Right cardiac atrium (tissue), 5 donors: ENCODE measurements at places on chromosomes 1 and 21. TPM values are rescaled to one million over a fixed set of nuclear protein-coding genes. Genes with fewer than 3 reads are reported as not detected.

GRCh38 chr1:211713231-211713630 is 37.8 kb upstream of the NEK2 start:
- no peak for DNase-seq

DNA sequence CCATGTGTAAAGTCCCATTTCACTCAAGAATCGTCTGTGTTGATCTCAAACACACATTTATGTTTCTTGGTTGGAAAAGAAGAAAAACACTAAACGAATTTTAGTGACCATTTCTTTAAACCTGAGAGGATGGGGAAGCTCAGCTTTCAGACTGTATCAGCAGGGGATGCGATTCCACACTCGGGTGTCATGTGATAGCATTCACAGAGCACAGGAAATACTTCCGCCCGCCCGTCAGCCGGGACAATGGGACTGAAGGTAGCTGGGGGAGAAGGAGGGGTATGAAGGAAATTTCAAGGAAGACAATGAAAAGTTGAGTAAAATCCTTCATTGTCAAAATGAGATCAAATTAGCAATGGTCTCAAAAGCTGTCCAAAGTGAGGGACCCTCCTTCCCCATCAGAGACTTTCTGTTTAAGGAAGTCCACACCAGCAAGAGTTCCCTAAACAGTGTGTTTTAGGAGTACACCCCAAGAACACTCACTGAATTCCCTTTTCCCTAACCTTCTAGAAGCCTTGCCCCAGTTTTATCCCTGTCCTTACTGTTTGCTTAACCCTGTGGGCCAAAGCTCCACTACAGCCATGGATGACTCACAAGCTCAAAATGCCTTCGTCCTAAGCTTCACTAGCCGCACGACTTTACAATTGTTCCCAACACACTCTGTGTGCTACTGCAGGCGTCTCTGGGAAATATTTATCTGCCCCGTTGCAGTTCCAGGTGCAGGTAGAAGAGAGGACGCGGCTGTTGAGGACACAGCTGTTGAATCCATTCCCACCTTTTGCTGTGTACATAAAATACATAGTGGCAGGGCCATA is 51.4 kb upstream of the SIM2 start:
- no peak for DNase-seq

DNA sequence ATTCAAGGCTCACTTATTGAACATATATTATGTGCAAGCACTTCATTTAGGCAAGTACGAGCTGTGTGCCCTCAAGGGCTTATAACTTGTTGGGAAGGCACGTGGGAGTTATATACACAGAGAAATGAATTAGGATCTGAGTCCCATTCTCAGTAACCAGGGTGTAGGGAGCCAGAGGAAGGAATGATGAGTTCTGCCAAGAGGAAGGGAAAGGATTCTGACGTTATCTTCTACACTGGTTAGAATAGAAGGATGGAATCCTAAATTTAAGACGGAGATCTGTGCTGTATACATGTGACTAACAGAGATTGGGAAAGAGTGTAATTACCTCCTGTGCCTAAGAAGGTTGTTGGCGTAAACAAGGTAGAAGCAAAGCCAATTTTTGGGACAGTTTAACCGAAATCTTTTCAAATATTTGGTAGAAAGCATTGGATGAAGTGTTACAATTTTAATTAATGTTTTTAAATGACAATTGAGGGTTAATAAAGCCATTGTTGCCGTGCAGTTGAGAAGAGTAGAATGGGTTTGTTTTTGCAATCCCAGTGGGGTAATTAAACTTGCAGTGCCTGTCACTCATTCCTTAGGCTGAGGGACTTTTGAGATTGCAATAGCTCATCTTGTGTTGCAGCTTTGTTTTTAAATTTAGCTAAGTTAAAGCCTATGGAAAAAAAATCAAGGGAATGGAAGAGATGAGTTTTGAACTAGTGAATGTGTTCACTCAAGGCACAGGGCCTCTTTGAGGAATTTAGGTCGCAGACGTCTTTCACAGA is 177.2 kb downstream of the NFIA start:
- no peak for DNase-seq

DNA sequence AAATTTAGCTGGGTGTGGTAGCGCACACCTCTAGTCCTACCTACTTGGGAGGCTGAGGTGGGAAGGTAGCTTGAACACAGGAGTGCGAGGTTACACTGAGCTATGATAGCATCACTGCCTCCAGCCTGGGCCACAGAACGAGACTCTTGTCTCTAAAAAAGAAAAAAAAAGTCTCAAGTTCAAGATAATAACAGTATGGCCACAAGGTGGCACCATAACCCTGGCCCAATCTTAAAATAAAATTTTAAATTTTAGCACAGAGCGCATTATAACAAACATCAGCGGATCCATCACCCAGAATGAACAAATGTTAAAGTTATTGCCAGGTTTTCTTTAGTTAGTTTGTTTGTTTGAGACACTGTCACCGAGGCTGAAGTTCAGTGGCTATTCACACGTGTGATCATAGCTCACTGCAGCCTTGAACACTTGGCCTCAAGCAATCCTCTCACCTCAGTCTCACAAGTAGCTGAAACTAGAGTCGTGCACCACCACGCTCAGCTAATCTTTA is 2.9 kb upstream of the HTR6 start:
- DNase-seq, result no peak

- DNase-seq, result no peak
Measured at GRCh38 chr1:154945160-154945961, 8.8 kb upstream of the PMVK start.

- DNase-seq, result no peak
Measured at GRCh38 chr1:25068829-25069228, 138.8 kb upstream of the RUNX3 start.

- DNase-seq, result no peak
Measured at GRCh38 chr1:5994713-5995621, 2.7 kb upstream of the NPHP4 start.

DNA sequence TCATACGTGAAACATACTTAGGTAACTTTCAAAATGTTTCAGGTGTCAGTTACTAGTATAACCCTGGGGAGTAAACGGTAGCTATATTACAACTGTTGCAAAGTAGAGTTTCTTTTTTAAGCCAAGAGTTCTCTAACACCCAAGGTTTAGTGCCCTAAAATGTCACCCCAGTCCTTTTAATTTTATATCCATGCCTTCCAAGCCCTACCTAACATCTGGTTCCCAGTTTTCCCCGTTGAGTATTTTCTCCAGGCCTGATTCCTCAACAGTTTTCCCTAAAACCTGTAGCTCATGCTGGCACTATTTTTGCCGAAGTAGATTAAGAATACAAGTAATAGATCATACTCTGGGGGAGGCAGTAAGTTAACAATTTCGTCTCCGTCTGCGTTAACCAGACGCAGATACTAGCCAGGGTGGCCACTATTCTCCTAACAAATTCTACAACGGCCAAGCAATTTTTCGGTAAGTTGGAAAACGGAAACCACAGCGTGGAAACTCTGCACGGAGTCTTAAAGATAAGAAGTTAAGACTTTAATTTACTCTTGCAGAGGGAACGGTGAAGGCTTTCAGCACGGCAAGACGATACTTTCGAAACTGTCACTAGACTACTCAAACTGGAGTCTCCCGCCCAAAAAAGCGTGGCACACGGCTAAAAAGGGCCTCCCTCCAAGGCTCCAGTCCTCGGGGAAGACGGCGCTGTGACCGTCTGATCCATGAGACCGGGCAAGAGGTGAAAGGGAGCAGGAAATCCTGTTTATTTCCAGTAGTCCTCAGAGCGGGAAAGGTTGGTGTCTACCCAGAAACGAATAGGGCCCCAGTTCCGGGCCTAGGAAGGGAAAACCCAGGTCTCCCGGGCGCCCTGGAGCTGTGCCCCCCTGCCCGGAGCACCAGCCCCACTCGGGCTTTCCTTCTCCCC is 945 bp downstream of the SRSF4 start:
- DNase-seq, result no peak

DNA sequence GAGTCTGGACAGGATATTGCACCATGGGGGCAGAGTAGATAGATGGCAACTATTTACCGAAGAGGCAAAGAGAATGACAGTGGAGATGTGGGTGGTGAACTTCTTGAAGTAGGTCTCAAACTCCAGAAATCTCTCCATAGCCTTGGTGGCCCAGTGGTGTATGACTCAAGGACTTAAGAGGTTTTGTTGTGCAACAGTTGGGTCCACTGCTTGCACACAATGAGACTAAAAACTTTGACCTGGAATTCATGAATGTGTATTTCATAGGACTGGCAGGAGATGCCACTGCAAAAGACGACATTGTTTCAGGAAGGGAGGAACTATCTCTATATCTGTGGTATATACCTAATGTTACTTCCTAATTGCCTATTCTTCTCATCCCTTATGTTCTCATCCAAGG is 75.9 kb downstream of the ZSCAN20 start:
- DNase-seq, result no peak

- DNase-seq, result no peak
Measured at GRCh38 chr1:169201084-169201619, 94.7 kb downstream of the ATP1B1 start.

GRCh38 chr21:32578107-32578691 is 7.1 kb downstream of the TCP10L start:
- DNase-seq, result no peak

DNA sequence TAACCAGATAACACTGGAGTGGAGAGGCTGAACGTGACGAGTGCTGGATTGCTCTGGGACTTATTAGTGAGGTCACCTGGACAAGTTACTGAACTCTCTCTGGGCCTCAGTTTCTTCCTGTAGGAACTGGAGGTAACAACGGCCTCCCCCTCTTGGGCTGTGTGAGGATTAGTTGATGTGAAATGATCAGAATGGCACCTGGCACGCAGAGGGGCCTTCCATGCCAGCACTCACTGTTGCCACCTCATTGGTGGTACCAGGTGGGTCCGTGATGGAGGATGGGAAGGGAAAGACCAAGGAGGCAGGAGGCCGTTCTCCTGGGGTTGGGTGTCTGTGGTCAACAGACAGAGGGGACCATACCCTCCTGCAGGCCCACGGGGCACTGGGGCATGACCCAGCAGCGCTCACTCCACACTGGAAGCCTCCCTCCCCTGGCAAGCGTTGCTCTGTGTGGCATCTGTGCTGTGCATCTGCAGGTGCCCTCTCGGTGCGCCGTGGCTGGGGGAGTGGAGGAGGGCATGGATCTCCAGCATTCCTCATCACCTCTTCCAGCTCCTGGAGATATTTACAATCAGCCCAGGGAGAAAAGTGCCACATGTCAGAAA is 349.5 kb upstream of the VAMP3 start:
- no peak for DNase-seq

DNA sequence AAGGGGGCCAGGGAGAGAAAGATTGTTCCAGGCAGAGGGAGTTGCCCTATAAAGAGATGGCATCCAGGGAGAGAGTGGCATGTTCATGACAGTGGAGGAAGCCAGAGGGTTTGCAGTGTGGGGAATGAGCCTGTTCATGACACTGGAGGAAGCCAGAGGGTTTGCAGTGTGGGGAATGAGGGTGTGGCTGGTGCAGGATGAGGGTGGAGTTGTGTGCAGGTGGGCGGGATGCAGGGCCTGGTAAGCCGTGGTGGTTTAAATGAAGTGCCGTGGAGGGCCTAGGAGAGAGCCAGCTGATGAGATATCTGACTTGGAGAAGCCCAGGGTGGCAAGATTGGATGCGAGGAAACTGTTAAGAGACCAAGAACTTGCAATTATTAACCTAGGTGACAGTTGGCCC is 131.8 kb downstream of the CAMTA1 start:
- DNase-seq, result no peak

DNA sequence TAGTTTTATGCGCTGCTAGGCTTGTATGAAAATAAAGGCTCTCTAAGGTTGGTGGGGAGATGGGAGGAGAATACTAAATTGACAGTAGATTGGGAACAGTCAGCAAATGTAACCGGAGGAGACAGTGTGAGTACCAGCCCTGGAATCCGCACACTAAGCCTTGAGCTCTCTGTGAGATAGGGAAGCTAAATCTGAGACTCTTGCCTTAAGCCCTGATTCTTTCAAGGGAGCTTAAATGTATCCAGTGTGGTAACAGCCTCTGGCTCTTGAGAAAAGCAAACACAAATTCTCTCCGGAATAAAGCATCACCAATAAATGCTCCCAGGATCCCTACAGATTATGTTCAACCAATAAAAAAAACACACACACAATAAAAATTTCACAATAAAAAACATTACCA is 33.0 kb upstream of the PDPN start:
- DNase-seq, result no peak

GRCh38 chr1:225737866-225738265 is 39.8 kb upstream of the SRP9 start:
- no peak for DNase-seq

- DNase-seq, result no peak
Measured at GRCh38 chr1:152928671-152929070, 18.3 kb upstream of the SPRR5 start.

GRCh38 chr1:211132721-211133392 is 1.1 kb downstream of the KCNH1 start:
- no peak for DNase-seq

- DNase-seq, result no peak
Measured at GRCh38 chr1:15866721-15867201, 19.3 kb downstream of the SPEN start.

The CCDC185 gene
- total RNA-seq, result 0.14 TPM

The FAM167B gene
- total RNA-seq, result 4.4 TPM

The AMY2A gene
- not detected for total RNA-seq

The CLCA4 gene
- total RNA-seq, result 0.11 TPM

The KCNJ15 gene
- total RNA-seq, result 0.31 TPM

The BCAR3 gene
- 17.4 TPM for total RNA-seq

The TEX38 gene
- total RNA-seq, result not detected
